Left colon (tissue), 2 donors: ENCODE measurements at places on chromosomes 2 and 18.

- no peak for DNase-seq
These were observed 63.4 kb downstream of the AFTPH start for GRCh38 chr2:64587561-64587960.

DNA sequence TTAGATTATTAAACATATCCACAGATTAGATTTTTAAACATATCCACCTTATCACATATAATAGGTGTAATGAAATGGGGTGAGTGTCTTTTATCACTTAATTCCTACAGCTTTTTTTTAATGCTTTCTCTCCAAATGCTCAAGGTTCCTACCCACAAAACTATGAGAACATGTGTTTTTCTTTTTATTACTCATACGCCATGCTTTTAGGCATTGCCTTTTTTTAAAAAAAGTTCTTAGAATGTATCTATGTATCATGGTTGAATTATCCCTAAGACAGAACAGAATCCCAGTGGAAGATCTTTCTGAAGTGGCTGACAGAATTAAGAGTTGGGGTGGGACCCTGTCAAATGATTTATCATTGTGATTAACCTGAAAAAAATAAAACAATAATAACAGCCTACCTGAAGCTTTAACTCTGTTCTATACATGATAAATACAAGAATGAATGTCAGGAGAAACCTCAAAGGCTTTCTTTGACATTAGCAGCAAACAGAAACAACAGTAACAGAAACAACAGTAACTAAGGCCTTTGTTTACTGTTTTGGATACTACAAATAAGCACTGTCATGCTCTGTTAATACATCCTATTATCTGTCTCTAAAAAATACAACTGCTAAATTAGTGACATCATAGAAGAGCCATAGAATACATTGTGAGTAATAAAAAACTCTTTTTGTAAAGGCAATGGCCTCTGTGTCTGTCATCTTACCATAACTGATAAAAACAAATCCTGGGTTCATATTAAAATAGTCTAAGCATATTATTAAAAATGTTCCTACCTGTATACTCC is 4.1 kb upstream of the ZNF397 start:
- no peak for DNase-seq

GRCh38 chr2:29983308-29983707 is 61.9 kb upstream of the ALK start:
- DNase-seq, result no peak

GRCh38 chr2:163703386-163703785 is 32.4 kb downstream of the FIGN start:
- DNase-seq, result no peak

DNA sequence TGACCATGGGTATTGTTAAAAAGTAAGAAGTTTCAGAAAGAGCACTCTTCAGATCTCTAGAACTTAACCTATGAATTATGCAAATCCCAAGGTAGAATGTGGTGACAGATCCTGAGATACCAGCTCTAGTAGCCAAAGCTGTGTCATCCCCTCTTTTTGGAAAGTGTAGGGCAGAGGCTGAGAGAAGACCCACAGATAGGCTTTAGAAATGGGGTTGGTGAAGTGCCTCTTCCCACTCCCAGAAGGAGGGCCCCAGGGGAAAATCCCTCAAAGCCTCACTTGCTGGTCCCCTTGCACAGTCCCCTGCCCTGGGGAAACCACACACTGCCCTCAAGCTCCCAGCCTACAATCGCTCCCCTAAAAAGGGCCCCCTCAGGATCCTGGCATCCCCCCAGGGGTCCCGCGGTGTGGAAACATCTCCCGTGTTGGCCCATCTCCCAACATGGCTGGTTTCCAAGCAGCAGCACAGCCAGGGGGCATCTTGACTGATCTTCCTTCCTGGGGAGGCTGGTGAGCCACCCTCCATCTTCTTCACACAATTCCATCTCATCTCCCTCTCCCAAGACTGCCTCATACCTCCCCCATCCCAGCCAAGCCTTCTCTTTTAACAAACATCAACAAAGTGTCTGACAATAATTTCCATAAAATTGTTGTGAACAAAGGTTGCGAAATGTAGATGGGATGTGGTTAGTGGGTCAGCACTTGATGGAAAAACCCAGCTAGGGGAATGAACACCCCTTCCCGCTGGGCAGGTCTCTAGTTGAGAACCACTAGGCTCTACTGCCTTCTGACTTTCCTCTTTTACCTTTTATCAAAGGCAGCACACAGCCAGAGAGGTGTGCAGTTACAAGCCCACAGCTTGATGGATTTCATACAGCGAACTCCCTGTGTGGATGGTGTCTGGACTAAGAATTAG is 25.1 kb downstream of the MAL start:
- DNase-seq, result no peak

DNA sequence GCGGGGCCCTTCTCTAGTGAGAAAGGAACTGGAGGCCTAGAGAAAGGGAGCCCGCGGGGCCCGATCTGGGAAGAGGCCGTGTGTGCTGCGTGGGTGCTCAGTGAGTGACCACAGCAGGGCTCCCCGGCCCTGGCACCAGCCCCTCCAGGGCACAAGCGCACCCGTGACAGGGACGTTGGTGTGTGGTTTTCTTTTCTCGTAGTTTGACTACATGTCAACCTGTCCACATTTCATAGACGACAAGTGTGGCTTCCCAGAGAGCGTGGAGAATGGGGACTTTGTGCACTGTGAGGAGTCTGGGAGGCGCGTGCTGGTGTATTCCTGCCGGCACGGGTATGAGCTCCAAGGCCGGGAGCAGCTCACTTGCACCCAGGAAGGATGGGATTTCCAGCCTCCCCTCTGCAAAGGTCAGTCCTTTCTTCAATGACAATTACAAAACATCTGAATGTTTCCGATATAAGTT is 83.1 kb downstream of the TPO start:
- no peak for DNase-seq

GRCh38 chr2:39516347-39517101 is 79.4 kb upstream of the MAP4K3 start:
- no peak for DNase-seq

DNA sequence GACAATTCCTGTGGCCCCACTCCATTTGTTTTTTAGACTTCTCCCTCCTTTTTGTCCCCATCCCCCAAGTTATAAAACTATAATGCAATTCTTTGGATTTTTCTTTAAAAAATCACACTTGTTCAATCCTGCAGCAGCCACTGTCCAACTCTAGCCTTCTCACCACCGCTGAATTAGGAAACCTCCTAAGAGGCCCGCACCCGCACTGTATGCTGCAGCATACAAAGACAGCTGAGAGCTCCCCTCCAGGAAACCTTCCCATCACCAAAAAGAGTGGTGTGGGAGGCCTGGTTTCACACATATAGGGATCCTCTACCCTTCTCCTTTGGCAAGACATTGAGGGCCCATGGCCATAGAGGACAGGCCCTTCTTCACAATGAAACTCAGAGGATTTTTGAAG is 2.9 kb downstream of the PCGF1 start:
- DNase-seq, result no peak

GRCh38 chr2:122368576-122369243 is 613.3 kb downstream of the TSN start:
- DNase-seq, result no peak

DNA sequence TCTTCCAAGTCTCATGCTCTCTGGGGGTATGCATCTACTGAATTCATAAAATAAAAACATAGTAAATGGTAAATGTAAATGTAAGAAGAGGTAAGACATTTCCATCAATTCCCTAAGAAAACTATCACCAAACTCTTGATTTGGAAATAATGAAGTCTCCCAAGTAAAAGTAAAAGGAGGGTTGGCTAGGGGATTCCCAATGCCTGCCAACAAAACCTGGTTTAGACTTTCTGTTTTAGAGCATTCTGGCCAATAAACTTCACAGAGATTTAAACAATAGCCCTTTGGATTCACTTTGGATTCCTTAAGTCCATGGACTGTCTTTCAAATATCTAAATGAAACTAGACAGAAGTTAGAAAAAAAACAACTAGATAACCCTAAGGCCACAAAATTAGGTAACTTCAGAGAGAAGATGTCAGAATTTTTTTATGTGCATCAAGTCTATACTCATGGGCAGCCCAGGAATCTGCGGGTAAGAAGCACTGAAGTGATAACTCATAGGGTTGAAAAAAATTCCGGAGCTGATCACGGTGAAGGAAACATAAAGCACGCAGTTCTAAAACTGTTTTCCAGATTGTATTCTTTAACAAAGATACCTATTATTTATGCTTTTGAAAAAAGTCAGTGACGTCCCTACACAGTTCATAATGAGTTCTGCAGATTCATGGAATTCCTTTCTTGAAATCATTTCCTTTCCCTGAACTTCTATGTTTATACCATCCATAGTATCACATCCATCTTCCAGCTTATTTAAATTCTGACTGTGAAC is 263.6 kb downstream of the AFF3 start:
- no peak for DNase-seq

DNA sequence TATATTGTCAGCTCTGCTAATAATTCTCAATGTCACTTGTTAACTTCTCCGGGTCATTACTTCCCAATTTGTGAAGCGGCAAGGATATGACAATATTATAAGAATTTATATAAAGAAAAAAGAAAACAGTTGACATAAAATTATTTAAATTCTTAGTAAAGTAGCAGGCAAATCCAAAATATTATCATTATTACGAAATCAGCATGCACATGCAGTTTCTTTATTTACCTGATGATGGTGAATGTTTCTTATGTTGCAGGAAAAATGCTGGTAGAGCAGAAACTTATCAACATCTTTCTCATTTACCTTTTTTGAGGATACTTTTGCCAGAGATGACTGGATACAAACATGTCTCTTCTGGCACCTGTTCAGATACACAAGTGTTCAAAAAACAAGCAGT is 38.1 kb downstream of the SRBD1 start:
- no peak for DNase-seq

DNA sequence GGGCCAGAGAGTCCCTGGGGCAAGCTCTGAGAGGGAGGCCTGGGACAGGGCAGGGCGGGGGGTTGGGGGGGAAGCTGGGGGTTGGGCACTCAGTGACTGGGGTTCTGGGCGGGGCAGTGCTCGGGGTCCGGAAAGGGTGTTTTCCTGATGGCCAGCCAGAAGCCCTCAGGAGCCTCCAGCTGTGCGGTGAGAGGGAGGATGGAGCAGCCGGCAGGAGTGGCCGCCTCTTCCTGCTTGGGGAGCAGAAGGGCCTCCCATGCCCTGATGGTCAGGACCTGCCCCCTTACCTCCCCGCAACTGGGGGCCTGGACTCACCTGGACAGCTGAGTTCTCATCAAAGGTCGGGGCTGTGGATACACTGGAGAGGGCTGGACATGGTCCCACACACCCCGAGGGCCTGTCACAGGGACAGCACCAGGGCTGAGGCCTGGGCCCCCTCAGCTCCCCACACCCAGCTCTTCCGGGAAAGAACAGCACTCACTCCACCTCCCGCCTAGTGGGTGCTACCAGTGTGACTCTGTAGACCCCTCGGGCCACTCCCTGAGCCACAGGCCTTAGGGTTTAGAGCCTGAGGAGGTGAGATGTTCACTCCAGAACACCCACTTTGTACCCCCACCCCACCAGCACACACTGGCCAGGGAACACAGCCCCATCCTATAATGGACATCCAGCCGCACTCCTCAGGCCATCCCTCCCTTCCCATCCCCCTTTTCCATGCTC is 6.7 kb downstream of the SFTPB start:
- DNase-seq, result no peak

DNA sequence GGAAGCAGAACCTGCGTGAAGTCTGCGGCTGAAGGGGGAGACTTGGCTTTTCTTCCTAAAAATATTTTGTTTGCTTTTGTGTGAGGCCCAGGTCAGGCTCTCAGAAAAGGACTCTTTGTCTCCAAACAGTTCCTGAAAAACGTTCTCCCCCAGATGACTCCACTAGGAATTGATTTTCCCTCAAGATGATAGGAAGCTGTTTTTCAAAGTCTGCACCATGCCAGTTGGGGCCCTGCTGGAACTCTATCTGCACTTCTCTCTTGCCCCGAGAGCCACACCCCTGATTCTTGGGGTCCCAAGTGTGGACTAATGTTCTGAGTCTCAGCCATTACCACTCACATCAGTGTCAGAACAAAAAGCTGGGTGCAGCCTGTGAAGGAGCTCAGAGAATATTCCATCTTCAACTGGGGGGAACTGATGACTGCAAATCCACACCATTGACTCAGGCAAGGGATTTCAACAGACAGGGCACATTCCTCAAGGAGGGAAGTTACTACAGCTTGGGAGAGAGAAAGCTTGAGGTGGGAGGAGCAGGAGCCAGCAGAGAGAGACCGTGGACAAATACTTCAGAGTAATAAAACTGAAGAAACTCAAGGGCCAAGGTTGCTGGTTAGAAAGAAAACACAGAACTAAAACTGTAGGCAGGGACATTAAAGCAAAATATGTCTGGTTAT is 768.3 kb downstream of the RNF144A start:
- DNase-seq, result no peak

DNA sequence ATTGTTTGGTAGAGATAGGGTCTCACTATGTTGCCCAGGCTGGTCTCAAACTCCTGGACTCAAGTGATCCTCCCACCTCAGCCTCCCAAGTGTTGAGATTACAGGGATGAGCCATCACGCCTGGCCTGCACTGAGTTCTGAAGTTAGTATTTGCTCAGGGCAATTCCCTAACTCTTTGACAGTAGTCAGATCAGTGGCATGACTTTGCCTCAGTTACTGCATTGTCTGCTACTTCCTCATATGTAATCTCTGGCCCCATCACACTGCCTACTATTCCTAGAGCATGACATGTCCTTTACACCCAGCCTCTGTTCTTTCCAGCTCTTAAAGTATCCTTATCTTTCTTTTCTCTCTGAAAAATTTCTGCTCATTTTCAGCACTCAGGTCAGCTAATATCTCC is 193.5 kb downstream of the LDLRAD4 start:
- no peak for DNase-seq

DNA sequence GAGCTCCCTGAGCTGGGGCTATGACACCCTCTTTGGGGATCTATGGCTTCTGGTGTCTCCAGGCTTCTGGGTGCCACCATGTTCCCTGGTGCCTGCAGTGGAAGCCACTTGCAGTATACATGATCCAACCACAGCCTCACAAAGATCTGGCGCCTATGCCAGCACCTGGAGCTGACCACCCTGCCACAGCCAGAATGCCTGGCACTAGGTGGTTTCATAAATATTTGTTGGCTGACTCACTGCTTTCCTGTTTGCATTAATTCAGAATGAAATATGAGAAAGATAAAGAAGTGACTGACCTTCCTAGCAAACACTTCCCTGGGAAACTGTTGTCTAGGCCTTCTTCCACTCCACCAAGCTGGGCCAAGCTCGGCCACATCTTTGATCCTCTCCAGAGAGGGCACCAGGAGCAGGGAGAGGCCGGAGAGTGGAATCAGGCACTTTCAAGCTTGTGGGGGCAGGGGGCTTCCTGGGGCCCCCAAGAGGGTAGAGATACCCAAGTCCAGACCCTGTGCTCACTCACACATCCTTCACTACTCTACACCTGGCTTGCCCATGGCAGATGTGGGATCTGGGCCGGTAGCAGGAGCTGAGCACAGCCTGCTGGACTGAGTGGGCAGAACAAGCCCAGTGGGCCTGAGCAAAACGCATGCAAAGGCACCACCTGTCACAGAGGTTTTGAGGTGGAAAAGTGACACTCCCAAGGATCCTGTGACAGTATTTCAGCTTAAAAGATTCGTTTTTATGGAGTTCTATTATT is 565.7 kb downstream of the SLC4A3 start:
- DNase-seq, result no peak
